GM12892 (cell line): ENCODE measurements at places on chromosomes 3 and 15.

GRCh38 chr15:48040166-48040817 is 80.5 kb upstream of the SLC24A5 start:
- no peak for DNase-seq

DNA sequence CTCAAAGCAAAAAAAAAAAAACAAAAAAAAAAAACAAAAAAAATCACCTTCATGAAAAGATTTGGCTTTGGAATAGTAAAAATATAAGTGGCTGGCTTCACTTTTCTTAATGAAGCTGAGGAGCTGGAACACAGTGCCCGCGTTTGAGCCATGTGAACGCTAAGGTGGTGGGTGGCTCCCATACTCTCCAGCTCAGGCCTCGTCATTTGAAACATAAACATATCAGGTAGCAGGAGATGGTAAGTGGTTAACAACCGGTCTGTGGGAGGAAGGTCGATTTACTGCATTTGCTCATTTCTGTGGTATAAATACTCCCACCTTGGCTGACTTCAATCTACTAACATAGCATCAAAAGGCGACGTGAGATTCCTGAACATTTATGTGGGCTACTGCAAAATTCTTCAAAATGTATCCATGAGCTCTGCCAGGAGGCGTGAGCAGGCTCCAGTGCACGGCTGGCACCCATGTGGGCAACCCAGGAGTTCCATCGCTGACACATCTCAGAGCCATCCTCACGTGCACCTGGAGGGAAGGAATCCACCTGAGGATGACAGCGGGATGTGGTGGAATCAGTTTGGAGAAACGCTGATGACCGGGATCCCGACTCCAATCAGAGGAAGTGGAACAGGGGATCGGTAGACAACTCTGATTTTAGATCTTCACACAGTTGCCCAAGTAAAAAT is 157.6 kb downstream of the ATP10A start:
- no peak for DNase-seq

DNA sequence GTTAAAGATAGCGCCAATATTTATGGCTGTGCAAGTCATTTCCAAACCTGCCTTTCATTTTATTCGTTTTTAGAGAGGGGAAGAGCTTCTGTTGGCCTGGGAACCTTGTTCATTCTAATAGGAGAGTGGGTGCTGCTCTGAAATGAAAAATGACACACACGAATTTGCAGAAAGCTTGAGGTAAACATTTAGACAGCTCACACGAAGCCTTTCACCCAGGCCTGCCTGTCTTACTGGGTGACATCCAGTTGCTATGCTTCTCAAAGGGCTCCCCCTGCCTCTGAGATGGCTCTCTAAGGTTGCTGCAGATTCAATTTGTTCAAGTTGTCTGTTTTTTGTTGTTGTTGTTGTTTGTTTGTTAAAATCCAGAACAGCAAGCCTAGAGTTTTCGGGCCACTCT is 18.2 kb downstream of the PEX5L start:
- DNase-seq = no peak

GRCh38 chr15:77580996-77581682 is 51.6 kb downstream of the LINGO1 start:
- DNase-seq = no peak

DNA sequence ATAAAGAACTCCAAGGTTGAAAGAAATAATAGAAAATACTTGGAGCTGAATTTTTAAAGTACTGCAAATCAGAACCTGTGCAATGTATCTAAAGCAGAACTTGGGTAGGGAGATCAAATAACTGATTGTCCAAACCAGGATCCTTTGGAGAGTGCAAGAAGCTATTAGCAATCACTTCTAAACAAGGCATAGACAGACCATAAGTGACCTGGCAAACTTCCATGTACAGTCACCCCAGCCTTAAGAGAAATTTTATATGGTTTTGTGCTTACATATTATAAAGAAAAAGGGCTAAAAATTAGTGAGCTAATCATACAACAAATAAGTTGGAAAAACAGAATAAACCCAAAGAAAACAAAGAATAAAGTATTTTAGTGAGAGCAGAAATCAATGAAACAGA is 35.2 kb downstream of the ETV5 start:
- DNase-seq = no peak

- no peak for DNase-seq
Observed at GRCh38 chr15:66008940-66009562, 139.8 kb downstream of the RAB11A start.

GRCh38 chr3:173732237-173732636 is 334.7 kb downstream of the NLGN1 start:
- no peak for DNase-seq

- DNase-seq = no peak
Observed at GRCh38 chr15:100030586-100031229, 297.5 kb upstream of the LYSMD4 start.

GRCh38 chr3:129343643-129344360 is 65.1 kb downstream of the HMCES start:
- no peak for DNase-seq

- DNase-seq = no peak
Observed at GRCh38 chr15:20361091-20361490, 180.5 kb downstream of the GOLGA6L6 start.

GRCh38 chr3:192039593-192039992 is 578.6 kb downstream of the PYDC2 start:
- DNase-seq = no peak

GRCh38 chr3:16794257-16794656 is 90.5 kb upstream of the PLCL2 start:
- DNase-seq = no peak

DNA sequence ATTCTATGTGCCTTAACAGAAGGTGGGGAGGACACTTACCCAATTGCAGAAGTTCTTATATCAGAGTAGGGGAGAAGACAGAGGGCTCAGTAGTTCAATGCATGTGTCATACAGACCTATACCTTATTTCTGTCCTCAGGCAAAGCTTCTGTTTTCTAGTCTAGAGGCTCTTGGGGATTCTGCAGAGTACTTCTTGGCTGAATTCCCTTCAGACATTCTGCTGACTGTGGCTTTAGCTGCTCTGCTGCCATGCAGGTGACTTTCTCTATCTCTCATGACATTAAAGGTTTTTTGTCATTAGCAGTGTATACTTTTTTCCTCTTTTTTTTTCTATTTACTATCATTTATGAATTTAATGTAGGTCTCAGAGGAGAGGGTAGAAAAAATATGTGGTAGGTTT is 172.8 kb upstream of the PLSCR5 start:
- no peak for DNase-seq

- DNase-seq = no peak
Observed at GRCh38 chr15:68679961-68680371, 101.2 kb downstream of the CORO2B start.

- no peak for DNase-seq
Observed at GRCh38 chr3:184344579-184345316, 7.3 kb downstream of the FAM131A start.

DNA sequence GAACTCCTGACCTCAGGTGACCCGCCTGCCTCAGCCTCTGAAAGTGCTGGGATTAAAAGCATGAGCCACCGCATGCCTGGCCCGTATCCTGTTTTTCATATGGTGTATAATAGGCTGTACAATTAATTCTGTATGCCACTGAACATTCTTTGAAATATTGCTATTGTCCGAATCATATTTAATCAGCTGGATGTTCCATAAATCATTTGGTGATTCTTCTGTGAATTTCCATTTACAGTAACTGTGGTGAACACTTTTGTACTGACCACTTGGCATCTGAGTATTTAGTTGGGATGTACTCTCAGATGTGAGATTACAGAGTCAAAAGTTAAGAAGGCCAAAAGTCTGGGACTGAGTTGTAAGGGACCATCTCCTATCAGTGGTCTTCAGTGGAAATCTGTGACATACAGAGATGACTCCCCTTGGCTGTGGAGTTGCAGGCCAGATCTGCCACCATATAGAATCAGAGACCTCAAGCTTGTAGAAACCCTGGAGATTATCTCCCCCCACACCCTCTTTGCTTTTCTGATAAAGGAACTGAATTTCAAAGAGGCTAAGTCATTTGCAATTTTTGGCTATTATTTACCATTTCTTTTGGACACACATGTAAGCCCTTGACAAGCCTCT is 25.7 kb upstream of the DYNC1LI1 start:
- DNase-seq = no peak

- DNase-seq = no peak
Observed at GRCh38 chr3:124826703-124827102, 60.5 kb downstream of the ITGB5 start.

GRCh38 chr3:161800985-161801559 is 304.5 kb downstream of the OTOL1 start:
- no peak for DNase-seq

- no peak for DNase-seq
Observed at GRCh38 chr3:152281133-152281713, 12.5 kb downstream of the MBNL1 start.

DNA sequence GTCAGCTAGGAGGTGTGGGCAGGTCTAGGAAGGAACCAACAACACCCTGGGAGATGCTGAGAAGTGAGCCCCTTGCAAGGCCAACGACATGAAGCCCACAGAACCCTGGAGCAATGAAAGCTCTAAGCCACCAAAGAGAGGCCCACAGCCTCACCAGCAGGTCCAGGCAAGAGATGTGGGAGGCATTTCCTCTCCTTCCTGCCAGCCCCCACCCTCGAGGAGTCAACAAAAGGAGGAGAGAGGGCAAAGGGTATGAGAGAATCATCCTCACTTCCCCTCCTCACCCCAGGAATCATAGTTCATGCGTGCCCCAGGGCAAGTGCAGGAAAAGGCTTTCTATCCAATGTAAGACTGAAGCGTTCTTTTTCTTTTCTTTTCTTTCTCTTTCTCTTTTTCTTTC is 195.8 kb downstream of the SHQ1 start:
- DNase-seq = no peak

- DNase-seq = no peak
Observed at GRCh38 chr15:63915209-63915872, 81.6 kb upstream of the HERC1 start.

GRCh38 chr15:49331951-49332350 is 91.1 kb upstream of the FGF7 start:
- DNase-seq = no peak

DNA sequence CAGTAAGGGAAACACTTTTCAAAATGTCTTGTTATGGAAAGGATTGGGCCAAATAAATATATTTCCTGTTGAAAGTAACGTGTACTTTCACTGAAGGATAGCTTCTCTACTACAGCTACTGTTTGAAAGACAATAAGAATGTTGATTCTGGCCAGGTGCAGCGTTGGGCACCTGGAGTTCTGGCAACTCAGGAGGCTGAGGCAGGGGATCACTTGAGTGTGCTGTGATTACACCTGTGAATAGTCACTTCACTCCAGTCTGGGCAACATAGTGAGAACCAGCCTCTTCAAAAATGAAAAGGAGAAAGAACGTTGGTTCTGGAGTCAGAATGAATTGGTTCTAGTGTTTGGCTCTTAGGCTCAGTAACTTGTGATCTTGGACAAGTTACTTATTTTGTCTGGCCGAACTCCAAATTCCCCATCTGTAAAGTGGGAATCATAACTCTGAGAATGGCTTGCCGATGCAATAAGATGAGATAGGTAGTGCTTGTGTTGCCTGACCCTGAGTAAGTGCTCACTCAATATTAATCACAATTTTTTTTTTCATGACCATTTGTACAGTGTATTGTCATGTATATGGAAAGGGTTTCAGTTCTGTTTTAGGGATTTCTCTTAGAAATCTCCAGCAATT is 310.8 kb downstream of the PTPRG start:
- DNase-seq = no peak

DNA sequence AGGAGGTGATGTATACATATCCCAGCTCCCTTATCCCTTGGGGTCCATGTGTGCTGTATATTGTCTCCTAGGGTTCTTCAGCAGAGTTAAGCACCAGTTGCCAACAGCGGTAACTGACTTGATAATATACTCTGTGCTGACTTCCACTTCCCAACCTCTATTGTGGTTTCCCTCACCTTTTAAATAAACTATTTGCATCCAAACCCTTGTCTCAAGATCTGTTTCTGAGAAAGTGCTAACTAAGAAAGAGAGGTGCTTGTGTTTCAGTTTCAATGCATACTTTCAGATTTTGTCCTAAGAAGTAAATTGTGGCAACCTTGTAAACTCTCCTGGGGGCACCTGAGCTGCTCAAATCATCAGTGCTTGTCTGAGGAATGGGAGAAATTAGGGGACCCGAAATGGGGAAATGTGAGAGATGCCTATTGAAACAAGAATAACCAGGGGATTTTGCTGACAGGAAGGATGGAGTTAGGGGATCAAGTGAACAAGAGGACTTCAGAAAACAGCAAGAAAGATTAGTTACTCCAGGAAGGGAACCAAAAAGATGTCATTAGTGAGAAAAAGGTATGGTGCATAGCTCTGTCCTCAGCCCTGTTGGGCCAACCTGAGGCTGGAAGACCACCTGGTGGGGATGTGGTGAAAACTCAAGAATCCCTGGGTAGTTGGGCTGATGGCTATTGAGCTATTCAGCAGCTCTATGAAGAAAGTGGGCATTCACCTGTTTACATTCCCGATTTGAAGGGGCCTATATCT is 50.9 kb upstream of the MRPL3 start:
- peak; percentile 2 for DNase-seq

- DNase-seq = no peak
Observed at GRCh38 chr3:139769796-139770195, 92.0 kb upstream of the NMNAT3 start.

DNA sequence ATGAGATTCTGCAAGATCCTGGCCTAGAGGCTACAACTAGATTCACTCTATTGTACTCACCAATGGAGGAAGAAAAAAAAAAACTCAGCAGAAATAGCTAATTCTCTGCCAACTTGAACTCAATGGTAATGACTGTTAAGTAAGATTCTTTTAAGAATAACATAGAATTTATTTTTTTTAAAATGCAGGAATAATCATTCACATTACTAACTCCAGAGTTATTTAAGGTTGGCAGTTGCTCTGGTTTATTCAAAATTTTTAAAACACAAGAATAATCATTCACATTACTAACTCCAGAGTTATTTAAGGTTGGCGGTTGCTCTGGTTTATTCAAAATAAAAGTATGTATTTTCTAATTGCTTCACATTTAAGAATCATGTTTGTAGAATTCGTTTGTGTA is 1071.9 kb downstream of the IGSF11 start:
- no peak for DNase-seq

DNA sequence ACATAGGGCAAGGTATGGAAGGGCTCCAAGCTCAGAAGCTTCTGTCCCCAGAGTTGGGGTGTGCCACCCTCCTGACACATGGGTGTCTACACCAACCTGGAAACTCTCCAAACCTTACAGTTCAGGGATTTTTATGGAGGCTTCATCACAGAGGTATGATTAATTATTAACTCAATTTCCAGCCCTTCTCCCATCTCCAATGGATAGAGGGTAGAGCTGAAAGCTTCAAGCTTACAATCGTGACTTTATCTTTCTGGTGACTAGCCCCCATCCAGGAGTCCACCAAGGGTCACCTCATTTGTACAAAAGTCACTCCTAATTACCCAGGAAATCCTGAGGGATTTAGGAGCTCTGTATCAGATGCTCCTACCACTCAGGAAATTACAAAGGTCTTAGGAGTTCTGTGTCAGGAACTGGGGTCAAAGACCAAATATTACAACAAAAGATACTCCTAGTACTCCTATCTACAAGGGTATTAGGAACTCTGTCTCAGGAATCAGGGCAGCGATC is 62.7 kb downstream of the TFDP2 start:
- no peak for DNase-seq

DNA sequence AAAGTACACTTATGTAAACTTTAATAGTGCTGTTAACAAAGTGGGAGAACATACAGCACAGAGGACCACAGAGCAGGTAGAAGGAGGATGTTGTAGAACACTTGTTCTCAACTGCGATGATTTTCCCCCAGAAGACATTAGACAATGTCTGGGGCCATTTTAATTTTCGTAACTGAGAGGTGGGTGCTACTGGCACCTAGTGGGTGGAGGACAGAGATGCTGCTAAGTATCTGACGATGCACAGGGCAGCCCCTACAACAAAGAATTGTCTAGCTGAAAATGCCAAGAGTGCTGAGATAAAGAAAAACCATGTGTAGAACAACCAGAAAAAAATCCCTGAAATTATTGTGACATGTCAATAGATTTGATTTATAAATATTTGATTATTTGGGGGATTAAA is 5.0 kb upstream of the KBTBD8 start:
- no peak for DNase-seq
